A549 treated with ZK216348 at 1 μM for 4 hours (cell line): ENCODE measurements at places on chromosomes 2 and 18. TPM values are rescaled to one million over a fixed set of nuclear protein-coding genes. Genes with fewer than 3 reads are reported as not detected.

LYG1 gene
- 0.97 to 2.5 TPM (median 2.4 TPM) in 5 replicates for total RNA-seq

PTPRN gene
- total RNA-seq, result 1.1 to 1.8 TPM (median 1.4 TPM) in 5 replicates

GCC2 gene
- total RNA-seq, result 9.2 to 20.0 TPM (median 17.7 TPM) in 5 replicates

DLGAP1 gene
- total RNA-seq, result 0.05 to 0.12 TPM (median 0.10 TPM) in 3 of 5 replicates, not detected in the others

DTYMK gene
- 99.7 to 147 TPM (median 131 TPM) in 5 replicates for total RNA-seq

ALPP gene
- total RNA-seq, result 2.4 to 3.3 TPM (median 2.7 TPM) in 5 replicates

TDRD15 gene
- not detected in 5 replicates for total RNA-seq

ANO7 gene
- total RNA-seq, result 1.3 to 3.0 TPM (median 2.2 TPM) in 5 replicates

CHRND gene
- total RNA-seq, result not detected in 5 replicates

CYBRD1 gene
- total RNA-seq, result 19.5 to 35.8 TPM (median 30.6 TPM) in 5 replicates

POTEE gene
- total RNA-seq, result 0.04 to 0.08 TPM (median 0.06 TPM) in 4 of 5 replicates, not detected in the other

SCYGR8 gene
- total RNA-seq, result not detected in 5 replicates

MTCL1 gene
- total RNA-seq, result 50.4 to 73.7 TPM (median 61.9 TPM) in 5 replicates

APLF gene
- total RNA-seq, result 0.55 to 0.79 TPM (median 0.75 TPM) in 5 replicates

SGPP2 gene
- 0.24 to 0.46 TPM (median 0.38 TPM) in 5 replicates for total RNA-seq

PLCD4 gene
- total RNA-seq, result 0.24 to 0.90 TPM (median 0.46 TPM) in 5 replicates

CHST9 gene
- not detected in 5 replicates for total RNA-seq

EVX2 gene
- total RNA-seq, result not detected in 5 replicates

LCLAT1 gene
- 10.0 to 18.6 TPM (median 16.6 TPM) in 5 replicates for total RNA-seq

SOX11 gene
- total RNA-seq, result not detected in 5 replicates

TEKT4 gene
- not detected in 5 replicates for total RNA-seq

RNF125 gene
- 0.18 to 1.1 TPM (median 0.47 TPM) in 5 replicates for total RNA-seq

SIX3 gene
- 0.81 to 1.6 TPM (median 1.4 TPM) in 5 replicates for total RNA-seq

RIT2 gene
- not detected in 5 replicates for total RNA-seq

KIAA2012 gene
- total RNA-seq, result not detected in 5 replicates

TFCP2L1 gene
- 7.1 to 10.9 TPM (median 9.5 TPM) in 5 replicates for total RNA-seq

LINC00305 gene
- total RNA-seq, result not detected in 5 replicates

TACR1 gene
- 0.04 to 0.26 TPM (median 0.08 TPM) in 4 of 5 replicates, not detected in the other for total RNA-seq

EIF2AK3 gene
- total RNA-seq, result 19.4 to 32.6 TPM (median 29.5 TPM) in 5 replicates

KLF7 gene
- total RNA-seq, result 15.7 to 27.0 TPM (median 24.3 TPM) in 5 replicates

CSRNP3 gene
- total RNA-seq, result not detected in 5 replicates

PCARE gene
- total RNA-seq, result not detected in 5 replicates

IL36G gene
- total RNA-seq, result not detected in 5 replicates

CXCR1 gene
- not detected in 5 replicates for total RNA-seq

CCDC121 gene
- 2.7 to 4.6 TPM (median 4.0 TPM) in 5 replicates for total RNA-seq

CROCC2 gene
- not detected in 5 replicates for total RNA-seq

BMP10 gene
- total RNA-seq, result not detected in 5 replicates

ABHD1 gene
- total RNA-seq, result 0.87 to 2.4 TPM (median 1.3 TPM) in 5 replicates
